ENCODE measurements at places on chromosomes 3 and 15.

GRCh38 chr15:98232761-98233160 lies 272.3 kb downstream of the ARRDC4 start:
- no peak for DNase-seq

DNA sequence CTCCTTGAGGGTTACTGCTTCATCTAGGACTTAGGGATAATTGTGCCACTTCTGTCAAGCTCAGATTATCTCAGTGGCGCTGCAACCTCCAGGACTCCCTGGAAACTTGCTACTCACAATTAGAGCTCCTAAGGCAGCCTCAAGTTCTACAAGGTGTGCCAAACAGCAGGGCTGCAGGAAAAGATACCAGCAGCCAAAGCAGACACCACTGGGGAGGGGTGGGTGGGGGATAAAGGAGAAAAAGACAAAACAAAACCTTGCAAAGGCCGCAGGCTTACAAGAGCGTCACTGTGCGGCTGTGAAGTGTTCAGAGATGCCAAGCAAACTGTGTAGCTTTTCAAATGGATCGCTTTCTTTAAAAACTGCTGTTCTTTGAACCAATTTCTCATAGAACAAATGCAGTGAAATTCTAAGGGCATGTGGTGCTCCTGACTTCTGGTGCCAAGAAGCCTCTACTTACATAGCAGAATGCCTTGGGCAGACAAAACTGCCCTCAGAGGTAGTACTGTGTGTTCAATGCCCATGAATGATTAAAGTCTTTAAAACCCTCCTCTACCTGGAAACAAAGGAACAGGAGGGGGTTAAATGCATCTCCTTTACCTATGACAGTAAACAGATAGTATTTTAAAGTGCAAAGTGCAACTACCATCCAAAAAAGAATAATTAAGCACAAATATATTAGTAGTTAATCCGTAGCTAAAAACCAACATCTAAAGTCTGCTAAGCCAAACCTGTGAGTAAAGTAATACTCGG lies 353.4 kb downstream of the FOXP1 start:
- no peak for DNase-seq

DNA sequence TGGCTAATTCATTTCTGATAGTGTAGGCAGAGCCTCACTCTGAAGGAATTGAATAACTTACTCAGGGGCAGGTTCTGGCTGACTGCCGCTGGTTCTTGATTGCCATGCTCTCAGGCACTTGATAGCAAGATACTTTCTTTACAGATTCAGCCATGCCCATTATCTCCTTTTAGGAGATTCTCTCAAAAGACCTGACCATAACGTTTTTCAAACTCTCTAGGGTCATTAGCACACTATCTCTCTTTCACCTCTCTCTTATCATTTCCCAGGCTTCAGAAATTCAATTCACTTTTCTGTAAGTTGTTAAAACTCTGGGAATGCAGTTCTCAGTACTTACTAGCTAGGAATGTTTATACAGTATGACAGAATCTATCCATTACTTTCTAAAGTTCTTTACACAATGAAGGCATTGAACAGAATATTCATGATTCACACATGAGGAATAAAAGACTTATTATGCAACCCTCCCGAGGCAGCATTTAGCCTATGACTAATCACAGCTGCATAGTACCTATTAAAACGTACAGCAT lies 850.3 kb upstream of the CADM2 start:
- DNase-seq = no peak

DNA sequence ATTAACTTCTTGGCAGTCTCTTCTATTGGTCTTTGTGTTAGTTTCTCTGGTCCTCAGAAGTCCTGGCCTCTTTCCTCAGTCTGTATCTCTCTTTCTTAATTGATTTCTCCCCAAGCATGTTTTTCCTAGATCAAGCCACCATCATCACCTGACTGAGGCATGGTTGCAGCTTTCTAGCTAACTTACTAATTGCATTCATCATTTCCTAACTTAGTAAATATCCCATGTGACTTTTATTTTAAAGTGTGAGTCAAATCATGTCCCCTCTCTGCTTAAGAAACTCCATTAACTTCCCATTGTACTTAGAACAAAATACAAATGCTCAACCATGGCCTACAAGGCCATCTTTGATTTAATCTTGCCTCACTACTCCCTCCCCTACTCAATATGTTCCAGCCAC lies 135.4 kb upstream of the FRMD4B start:
- no peak for DNase-seq

DNA sequence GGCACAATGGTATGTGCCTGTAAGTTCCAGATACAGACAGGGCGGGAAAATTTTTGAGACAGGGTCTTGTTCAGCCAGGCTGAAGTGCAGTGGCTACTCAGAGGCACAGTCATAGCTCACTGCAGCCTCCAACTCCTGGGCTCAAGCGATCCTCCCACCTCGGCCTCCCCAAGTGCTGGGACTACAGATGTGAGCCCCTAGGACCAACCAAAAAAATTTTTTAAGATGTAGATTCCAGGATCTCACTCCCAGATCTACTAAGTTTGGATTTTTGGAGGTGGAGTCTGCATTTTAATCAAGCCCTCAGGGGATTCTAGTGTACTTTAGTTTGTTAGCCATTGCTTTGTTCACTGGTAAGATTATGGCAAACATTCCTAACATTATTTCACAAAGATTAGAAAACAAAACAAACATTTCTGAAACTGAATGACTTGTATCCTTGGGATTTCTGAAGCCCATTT lies 2.7 kb downstream of the LIPH start:
- DNase-seq = no peak

DNA sequence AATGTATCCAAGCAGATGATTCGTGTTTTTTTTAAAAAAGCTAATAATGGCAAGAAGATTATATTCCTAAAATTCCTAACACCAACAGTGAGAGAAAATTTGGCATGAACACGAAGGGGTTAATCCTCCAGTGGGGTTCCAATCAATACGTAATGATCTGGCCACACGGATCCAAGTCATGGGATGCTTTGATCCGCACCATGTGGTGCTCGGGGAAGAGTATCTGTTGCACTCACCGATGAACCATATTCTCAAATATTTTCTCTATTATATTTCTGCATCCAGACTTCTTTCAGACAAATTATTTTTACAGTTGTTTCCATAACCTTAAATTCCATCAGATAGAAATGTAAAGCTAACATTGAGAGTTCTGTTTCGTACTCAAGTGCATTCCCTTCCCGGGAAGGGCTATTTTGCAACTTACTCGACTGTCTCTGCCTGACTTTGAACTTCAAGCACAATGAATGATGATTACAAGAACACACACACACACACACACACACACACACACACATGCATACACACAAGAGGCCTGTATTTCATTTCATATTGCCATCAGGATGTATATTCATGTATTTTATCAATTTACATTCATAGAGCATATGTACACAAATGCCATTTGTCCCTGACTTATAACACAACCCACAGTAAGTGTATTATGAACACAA lies 567.2 kb downstream of the FOXP1 start:
- DNase-seq = no peak

DNA sequence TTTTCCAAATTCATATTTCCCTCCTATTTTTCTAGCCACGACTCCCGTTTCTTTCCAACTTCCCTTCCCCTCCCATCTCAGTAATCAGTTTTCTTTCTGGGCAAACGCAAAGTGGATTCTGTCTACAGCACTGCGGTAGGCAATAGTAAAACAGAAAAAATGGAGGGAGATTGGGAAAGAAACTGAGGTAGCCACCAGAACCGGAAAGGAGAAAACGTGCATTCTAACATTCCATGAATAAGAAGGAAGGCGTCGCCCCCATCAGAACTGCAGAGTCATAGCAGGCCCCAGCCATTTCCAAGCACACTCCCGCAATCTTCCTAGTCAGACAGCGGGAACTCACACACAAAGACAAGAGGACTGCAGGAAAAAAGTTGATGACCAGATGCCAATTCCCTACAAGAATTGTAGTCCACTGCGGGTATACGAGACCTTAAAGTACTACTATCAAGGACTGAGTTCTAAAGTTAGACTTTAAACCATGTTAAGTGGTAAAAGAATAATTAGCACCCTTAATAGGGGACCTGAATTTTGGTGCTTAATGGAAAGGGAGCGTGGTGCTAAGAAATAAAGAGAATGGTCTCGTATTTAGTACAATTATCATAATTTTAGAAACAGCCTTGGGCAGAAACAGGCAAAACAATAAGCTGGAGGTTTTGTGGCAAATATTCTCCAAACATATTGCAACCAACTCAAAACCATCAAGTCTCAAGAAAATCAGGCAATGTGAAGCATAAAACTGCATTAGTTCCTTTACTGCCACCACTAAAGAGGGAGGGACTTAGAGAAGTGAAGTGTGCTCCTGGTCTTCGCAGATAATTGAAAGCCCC lies 1.4 kb downstream of the PFN2 start:
- no peak for DNase-seq

DNA sequence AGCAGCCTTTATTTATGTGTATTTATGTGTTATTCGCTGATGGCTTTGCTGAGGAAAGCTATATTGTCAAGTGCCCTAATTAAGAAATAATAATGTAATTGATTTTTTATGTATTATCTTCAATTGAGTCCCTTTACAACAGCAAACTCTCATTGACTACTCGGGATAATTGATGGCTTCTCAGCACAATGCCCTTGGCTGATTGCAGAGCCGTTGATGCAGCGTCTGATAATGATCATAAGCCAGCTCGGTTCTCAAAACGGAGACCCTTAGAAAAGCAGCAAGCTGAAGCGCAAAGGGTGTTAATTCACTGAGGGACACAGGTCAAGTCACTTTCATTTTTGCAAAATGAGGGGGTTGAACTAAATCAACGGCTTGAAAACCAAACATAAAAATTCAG lies 357.1 kb upstream of the KCNH8 start:
- DNase-seq = no peak

GRCh38 chr15:51450001-51450400 lies 108.5 kb downstream of the GLDN start:
- DNase-seq = no peak

GRCh38 chr3:33860373-33861050 lies 62.1 kb downstream of the PDCD6IP start:
- DNase-seq = no peak

GRCh38 chr15:38263996-38264395 lies 11.4 kb downstream of the SPRED1 start:
- DNase-seq = no peak

DNA sequence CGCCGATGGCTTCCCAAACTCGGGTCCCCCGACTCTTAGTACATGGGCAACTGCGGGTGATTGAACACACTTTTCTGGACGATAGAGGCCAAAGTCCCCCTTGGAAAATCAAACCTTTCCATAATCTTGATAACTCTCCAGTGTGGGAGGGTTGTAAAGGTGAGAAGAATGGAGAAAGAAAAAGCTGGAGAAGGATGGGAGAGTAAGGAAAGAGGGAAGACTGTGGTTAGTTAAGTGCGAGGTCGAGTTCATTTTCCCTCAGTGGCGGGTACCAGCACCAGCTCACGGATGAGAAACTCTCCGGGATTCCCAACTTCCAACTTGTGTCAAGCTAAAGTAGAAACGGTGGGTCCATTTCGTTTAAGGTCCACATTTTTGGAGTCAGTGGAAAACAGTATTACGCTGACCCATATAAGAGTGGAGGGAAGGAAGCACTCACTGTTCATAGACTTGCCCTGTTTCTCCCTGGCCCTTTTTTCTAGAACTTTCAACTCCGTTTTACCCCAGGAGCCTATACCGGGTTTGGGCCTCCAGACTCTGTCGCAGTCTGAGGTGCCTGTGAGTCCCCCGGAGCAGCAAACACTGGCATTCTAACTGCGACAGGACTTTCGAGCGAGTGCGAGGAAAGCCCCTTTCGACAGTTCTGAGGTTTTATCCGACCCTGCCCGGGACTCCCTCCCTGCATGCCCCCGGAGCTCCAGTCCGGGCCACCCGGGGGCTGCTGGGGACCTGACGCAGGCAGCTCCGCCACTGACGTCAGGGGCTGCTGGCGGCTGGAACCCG lies 14.8 kb downstream of the ZIC1 start:
- no peak for DNase-seq

- no peak for DNase-seq
These were observed 8.3 kb downstream of the TRIM42 start for GRCh38 chr3:140686128-140686527.

DNA sequence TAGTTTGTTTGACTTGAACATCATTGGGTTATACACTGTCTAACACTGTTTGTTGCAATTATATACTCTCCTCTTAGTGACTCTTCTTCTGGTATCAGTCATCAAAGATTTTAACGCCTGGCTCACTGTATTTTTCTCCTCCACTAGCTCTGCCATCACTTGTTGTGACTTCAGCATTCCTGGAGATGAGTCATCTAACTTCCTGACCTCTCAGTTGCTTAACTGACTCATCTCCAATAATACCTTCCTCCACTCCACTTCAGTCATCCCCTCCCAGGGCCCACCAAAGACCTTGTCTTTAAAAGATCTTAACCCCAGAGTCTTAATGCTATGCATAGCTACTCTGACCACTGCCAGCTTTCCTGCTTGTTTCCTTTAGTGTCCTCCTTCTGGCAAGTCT lies 28.6 kb upstream of the CLSTN2 start:
- DNase-seq = no peak

GRCh38 chr3:195916291-195916690 lies 7.9 kb upstream of the TNK2 start:
- DNase-seq = no peak

- DNase-seq = no peak
These were observed 42.8 kb downstream of the PTPN23 start for GRCh38 chr3:47423548-47424145.

GRCh38 chr3:86208772-86209171 lies 782.2 kb downstream of the VGLL3 start:
- DNase-seq = no peak

Data from NK-92 treated with Interleukin-12 subunit alpha and Interleukin-12 subunit beta, amount 100 ng/mL, for 24 hours (cell line).